Neural progenitor cell (in vitro differentiated cells): ENCODE measurements at places on chromosomes 4 and X.

DNA sequence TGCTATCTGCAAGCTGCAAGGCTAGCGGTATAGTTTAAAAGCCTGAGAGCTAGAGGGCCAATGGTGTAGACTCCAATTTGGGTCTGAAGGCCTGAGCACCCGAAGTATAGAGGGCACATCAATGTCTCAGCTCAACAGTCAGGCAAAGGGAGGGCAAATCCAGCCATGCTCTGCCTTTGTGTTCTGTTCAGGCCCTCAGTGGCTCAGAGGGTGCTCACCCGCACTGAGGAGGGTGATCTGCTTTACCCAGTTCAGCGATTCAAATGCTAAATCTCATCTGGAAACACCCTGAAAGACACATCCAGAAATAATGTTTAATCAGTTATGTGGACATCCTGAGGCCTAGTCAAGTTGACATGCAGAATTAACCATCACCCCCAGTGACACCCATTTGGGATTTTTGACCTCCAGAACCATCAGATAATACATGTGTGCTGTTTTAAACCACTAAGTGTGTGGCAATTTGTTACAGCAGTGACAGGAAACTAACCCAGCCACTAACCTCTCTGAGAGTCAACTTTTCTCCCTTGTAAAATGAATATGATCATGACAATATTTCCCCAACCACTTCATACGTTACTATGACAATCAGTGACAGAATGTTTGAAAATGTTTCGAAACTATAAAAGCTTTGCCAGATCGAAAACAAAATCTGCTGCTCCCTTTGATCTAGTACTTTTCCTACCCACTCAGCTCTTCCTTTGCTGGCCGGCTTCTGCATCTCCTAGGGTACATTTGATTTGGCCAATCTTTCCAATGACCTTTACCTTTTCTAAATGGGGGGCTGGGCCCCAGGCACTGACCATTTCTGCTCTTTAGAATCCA is 8.4 kb upstream of the TBL1X start:
- DNase-seq: no peak

GRCh38 chr4:109332926-109333464 is 30.5 kb upstream of the COL25A1 start:
- DNase-seq: peak; percentile 56

DNA sequence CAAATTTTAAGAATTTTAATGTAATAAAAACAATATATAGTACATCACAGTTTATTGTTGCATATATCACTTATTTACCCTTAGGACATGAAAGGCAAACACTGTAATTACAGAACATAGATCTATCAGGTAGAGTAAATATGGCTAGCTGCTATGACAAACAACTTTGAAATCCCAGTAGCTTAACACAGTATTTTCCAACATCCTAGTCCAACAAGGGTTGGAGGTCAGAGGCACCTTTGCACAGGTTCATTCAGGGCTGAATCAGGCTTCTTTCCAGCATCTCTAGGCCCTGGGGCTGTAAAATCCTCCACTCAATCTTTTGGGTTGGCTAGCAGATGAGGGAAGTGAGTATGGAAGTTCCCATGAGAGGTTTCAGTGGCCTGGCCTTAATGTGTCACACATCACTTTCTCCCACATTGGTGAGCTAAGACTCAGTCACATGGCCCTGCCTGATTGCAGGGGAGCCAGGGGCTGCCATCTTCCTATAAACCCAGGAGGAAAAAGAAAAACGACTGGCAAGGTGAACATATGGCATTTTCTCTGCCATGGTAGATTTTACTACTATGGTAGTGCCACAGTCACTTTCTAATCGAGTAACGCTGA is 32.9 kb downstream of the HERC6 start:
- DNase-seq: no peak

- DNase-seq: peak; percentile 55
Observed at GRCh38 chrX:72392816-72393800, 87.4 kb upstream of the CITED1 start.

- DNase-seq: no peak
Observed at GRCh38 chrX:16528620-16529019, 121.3 kb upstream of the S100G start.

GRCh38 chr4:100269446-100269845 is 79.2 kb upstream of the DDIT4L start:
- DNase-seq: no peak

DNA sequence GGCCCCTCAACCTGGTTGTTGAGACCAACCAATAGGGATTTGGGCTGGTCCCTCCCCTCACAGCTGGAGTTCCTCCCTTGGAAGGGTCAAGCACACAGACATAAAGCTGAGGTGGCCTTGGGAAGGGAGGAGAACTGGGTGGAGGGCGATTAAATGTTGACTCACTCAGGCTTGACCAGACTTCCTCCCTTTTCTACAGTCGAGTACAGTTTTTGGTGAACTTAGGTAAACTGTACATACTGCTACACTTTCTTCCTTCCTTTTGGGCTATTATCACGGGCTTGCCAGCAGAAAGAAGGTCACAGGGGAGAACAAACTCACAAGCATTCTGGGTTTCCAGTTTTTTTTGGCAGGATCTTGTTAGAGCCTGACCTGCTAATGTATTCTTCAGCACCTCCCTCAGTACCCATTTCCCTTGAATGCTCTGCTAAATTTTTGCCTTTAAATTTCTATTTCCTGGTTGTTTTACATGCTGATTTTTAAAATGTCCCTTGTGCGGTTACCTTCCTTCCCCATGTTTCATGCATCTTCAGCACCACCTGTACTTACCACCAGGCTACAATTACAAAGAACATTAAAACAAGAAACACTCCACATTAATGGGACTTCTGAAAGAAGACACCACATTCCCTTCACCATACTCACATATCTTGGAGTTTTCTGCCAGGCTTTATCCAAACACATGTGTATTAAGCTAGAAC is 135.2 kb upstream of the RASGEF1B start:
- no peak for DNase-seq

DNA sequence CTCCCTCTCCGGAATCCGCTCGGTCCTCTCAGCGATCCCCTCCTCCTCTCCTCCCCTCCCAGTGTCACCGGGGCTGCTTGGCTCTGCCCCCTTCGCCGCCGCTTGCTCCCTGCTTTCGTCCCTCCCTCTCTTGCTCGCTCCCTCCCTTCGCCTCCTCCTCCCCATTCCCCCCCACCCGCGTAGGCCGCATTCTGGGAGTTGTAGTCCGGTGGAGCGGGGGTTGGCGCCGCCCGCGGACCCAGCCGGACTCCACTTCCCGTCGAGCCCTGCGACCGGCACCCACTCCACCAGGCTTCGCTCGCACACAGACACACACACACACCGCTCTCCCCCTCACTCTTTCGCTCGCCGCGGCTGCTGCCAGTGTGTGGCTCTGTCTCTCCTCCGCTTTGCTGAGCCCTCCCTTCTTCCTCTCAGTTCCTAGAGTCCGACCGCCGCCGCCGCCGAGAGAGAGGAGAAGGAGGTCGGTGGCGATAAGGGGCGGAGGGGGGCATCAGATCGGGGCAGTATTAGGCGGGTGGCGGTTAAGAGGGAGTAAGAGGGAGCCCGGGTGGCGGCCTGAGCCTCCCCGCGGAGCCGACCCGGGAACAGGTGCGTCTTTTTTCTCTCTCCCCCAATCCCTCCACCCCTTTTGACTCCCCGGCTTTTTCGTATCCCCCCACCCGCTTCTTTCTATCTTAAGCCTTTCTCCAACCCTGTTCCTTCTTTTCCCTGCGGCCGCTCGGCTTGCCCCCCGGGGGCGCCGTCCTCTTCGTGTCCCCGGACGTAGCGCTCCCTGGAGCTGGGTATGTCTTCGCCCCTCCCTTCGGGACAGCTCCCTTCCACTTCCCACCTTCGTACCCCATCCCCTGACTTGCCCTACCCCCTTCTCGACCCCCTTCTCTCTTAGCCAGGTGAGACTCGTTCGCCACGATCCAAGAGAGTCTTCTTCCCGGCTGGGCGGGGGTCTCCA is at the start of gene BCORL1:
BCORL1 (plus strand) TSS at position 336 of the 952 bp plus-strand sequence. CDS start 22,597 bp downstream, outside the sequence.
- DNase-seq: peak; percentile 94

DNA sequence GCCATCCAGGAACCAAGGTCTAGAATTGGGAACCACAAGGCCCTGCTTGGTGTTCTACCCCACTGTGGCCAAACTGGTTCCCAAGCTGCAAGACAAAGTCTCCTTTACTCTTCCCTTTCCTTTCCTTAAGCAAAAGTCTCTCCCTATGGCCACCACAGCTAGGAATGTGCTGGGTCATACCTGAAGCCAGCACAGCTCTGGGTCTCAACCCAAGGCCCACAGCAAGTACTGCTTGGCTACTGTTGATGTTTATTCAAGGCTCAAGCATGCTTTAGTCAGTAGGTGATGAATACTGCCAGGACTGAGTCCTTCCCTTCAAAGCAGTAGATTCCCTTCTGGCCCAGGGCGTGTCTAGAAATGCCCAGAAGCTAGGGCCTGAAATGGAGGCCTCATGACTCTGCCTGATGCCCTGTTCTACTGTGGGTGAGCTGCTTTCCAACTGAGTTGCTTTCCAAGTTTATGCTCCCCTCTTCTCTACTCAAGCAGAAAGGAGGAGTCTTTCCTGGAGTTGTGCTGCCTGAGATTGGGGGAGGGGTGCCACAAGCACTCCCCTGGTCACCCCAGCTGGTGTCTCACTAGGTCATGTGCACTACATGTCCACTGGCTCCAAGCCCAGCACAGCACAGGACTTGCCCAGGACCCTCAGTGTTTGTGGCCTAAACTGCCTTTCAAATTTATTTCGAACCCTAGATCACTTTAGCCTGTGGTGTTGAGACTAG is 44.9 kb downstream of the STAP1 start:
- DNase-seq: no peak
